Endothelial cell of umbilical vein (primary cell): ENCODE measurements at places on chromosomes 11 and 22.

- no peak for DNase-seq
Measured at GRCh38 chr11:85698195-85698594, 12.2 kb upstream of the CCDC89 start.

GRCh38 chr11:107566569-107566968 lies 1.0 kb upstream of the ALKBH8 start:
- DNase-seq, result no peak

DNA sequence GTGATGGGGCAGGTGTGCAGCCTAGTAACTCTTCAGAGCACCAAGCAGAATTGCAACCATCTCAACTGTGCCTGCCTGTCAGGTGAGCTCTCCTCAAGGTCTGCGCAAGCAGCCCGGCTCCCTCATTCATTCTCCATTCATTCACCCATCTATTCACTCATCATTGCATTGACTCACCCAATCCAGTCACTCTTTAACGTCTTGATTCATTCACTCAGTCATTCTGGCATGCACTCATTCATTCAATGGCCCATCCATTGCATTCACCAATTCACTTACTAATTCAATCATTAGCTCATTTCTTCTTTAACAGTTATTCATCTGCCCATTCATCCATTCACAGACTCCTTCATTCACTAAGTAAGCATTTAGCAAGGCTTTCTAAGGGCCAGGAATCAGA lies 111.8 kb downstream of the PDE2A start:
- DNase-seq, result no peak

DNA sequence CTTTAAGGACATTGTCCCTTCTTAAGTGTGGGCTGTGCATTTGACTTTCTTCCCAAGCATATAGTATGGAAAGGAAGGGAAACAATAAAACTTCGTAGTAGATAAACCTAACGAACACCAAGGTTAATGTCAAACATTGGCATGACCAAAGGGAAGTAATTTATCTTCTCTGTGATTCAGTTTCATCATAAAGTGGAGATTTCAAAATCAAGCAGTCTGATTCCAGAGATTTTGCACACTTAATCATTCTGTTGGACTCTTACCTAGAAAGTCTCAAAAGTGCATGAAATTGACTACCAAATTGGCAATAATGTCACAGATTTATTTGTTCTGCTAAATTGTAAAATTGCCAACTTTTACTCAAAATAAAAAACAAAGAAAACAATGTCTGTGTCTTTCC lies 559.7 kb downstream of the JRKL start:
- no peak for DNase-seq

DNA sequence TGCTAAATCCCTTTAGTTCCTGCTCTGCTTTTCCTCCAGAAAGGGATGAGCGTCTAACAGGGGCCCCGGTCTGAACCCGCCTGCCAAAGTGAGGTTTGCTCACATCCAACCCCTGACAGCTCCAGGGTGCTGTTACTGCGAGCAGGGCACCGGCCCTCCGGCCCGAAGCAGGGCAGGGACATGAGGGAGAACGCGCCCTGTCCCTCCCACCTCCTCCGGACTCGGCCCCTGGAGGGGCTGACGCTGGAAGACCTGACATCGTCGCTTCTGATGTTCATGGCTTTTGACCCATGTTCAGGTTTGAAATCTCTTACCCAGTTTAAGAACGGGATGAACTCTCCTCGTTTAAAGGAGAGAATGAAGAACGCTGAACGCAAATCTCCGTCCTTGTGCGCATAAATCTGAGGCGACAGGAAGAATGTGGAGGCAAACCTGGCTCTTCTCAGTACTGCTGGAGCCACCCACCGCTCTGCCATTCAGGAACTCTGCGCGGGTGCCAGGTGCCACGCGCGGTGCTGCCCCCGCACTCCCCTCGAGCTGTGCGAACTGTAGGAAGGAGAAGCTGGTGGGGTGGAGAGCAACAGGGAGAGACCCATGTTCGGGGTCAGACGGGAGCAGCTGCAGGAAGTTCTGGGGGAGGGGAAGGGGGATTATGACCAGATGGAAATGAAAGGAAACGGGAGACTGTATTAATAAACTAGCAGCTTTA lies 826 bp upstream of the EEF1G start:
- DNase-seq, result peak; percentile 64

DNA sequence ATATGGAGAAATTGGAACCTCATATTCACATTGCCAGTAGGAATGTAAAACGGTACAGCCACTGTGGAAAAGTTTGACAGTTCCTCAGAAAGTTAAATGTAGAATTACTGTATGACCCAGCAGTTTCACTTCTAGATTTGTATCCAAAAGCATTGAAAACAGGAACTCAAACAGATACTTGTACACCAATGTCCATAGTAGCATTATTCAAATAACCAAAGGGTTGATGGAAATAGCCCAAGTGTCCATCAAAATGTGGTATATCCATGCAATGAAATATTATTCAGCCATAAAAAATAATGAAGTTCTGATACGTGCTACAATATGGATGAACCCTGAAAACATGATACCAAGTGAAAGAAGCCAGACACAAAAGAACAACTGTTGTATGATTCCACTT lies 17.8 kb downstream of the PRRG4 start:
- DNase-seq, result no peak

GRCh38 chr22:36227396-36227795 lies 11.9 kb downstream of the APOL2 start:
- no peak for DNase-seq

- DNase-seq, result no peak
Measured at GRCh38 chr11:10618490-10618889, 50.0 kb upstream of the LYVE1 start.

DNA sequence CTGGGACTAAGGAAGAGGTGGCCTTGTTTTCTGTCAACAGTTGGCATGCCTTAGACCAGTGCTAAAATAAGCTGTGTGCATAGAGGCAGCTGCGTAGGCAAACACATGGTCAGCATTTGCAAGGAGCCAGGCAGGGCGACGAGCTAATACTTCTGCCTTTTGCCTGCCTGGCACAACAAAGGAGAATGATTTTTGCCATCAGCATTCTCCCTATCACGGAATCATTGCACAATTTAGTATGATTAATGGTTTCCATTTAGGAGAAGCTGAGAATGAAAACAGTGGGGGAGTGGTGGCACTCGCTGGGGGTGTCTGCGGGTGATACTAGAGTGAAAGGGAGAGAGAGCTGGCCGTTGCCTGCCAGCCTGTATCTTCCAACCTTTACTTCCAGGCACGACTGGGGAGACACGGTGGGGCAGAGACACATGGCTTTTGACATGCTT lies 336.0 kb downstream of the CADM1 start:
- DNase-seq, result no peak

DNA sequence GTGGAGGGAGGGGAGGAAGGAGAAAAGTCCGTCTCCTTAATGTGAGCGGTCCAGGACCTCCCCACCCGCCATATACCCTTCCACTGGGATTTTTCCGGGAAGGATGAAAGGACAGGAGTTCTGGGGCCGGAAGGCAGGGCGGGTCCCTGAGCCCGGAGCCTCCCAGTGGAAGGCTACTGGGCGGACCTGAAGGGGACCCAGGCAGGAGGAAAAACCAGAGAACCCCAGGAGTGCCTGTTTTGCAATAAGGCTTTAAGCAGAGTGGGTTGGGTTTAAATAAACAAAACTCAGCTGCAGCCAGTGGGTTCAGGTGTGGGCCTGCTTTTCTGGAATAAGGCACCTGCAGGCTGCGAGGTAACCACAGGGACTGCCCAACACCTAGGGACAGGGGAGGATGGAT lies 1.7 kb upstream of the CELSR1 start:
- DNase-seq, result no peak

GRCh38 chr11:111123463-111124398 lies 121.8 kb upstream of the POU2AF2 start:
- DNase-seq, result no peak

- DNase-seq, result no peak
Measured at GRCh38 chr22:28017558-28017820, 98.4 kb upstream of the PITPNB start.

GRCh38 chr11:9075556-9075955 lies 15.8 kb downstream of the SCUBE2 start:
- no peak for DNase-seq

- DNase-seq, result no peak
Measured at GRCh38 chr22:33057363-33057995, 702 bp downstream of the SYN3 start.
